ENCODE measurements at places on chromosomes 16 and 17.

- DNase-seq: peak; percentile 81
Measured at GRCh38 chr17:21353326-21354010, 22.7 kb upstream of the KCNJ12 start.

GRCh38 chr16:83271970-83272575 lies 535.7 kb upstream of the HSBP1 start:
- peak; percentile 29 for DNase-seq

DNA sequence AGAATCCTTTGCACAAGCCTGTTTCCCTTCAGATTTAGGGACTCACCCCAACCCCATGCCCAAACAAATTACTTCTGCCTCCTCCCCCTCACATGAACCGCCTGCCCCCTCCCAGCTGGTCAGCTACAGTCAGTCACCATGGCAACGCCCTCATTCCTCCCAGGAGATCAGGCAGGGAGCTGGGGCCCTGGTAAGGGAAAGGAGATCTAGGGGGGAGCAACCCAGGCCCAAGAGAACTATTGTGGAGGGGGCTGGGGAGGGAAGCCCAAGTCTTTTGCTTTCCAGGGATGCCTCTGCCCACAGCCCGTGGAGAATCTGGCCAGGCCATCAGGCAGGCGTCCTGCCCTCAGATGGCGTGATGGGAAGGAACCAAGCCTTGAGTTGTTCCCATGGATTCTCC lies 2.8 kb downstream of the FAM171A2 start:
- peak; percentile 94 for DNase-seq

GRCh38 chr17:9886141-9886930 lies 18.7 kb downstream of the RCVRN start:
- no peak for DNase-seq

GRCh38 chr17:4559139-4559791 lies 1.1 kb downstream of the GGT6 start:
- peak; percentile 74 for DNase-seq

- peak; percentile 94 for DNase-seq
Measured at GRCh38 chr17:7479213-7480088, at the start of gene ZBTB4. ZBTB4 (minus strand) TSS chr17:7479631; CDS start chr17:7466801, 12,830 bp downstream.

DNA sequence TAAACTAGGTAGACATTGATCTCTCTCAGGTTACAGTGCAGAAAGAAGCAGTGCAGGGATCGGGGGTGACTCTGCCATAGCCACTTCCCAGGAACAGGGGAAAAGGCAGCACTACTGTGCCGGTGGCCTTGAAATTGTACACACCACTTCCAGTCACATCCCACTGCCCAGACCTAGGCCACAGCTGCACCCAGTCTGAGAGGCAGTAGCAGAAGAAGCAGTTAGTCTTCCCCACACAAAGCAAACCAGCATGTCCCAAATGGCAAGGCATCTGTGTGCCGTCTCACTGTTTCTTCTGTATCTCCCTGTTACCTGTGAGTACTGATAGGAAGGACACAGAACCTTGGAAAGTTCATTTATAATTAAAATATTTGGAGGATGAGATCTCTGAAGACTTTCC lies 47.0 kb downstream of the TMC6 start:
- no peak for DNase-seq

DNA sequence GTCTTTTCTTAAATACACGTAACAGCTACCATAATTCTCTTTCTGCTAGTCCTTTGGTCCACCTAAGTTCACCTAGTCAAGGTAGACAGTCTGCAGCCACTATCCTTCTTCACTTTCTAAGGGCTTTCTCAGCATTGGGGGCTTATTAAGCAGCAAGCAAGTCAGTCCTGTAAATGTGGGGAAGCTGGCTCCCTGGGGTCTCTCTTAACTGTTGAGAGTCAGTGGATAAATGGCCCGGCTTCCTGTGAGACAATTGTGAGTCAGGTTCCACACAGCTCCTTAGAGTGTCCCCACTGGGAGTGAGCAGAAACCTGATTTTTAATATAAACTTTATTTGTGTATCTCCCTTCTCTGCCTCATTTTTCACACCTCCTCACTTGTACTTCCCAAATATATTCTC lies 132.1 kb downstream of the CDH13 start:
- no peak for DNase-seq

DNA sequence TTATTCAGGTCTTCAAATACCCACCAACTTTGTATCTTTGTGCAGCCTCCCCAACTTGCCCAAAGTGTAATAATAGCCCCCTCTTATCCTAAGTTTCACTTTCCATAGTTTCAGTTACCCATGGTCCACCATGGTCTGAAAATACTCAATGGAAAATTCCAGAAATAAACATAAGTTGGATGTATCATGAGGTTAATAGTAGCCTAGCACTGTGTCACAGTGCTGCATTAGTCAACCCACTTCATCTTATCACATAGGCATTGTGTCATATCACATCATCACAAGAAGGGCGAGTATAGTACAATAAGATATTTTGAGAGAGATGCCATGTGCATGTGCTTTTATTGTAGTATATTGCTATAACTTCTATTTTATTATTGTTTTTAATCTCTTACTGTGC lies 21.9 kb downstream of the OMG start:
- DNase-seq: no peak

GRCh38 chr16:27195076-27195741 lies 8.1 kb upstream of the KDM8 start:
- DNase-seq: no peak

DNA sequence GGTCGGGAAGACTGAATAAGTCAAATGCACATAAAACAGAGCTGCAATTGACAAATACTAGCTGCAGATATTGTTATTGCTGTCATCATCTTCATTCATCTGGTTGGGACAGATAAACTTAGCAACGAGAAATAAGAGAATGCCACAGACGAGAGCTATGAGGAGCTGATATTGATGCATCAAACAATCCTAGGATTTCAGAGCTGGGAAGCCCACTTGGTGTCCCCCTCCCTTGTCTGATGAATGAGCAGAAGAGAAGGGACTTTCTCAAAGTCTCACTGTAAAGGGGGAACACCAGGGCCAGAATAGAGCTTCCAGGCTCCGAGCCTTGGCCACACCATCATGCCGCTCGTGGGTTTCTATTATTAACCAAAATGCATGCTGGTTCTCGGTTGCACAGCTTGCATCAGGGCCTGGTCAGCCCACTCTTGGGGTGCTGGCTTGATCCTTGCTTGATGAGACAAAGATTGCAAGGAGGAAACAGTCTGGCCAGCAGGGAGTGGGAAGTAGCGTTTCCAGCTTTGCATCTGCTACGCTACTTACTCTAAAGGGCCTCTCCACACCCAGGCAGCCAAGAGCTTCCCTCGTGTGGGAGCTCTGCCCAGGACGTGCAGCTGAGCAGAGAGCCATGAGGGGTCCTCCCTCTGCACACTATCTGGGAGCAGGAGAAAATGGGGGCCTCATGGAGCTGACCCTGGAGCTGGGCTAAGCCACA lies 28.4 kb upstream of the EMP2 start:
- DNase-seq: peak; percentile 75

DNA sequence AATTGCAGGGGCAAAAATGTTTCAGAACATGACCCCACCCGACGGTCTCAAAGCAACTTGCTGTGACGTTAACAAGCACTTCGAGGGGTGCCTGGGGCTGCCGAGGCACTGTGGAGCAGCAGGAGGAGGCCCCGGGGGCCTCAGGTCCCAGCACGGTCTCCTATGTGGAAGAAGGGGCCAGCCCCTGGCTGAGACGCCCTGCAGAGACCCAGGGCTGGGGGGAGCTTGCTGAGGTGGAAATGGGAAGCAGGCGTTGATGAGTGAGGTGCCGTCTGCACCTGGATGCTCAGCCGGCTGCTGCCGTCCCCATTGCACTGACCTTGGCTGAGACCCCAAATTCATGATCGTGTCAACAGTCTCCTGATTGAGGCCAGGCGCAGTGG lies 46.5 kb downstream of the NT5M start:
- DNase-seq: peak; percentile 44

DNA sequence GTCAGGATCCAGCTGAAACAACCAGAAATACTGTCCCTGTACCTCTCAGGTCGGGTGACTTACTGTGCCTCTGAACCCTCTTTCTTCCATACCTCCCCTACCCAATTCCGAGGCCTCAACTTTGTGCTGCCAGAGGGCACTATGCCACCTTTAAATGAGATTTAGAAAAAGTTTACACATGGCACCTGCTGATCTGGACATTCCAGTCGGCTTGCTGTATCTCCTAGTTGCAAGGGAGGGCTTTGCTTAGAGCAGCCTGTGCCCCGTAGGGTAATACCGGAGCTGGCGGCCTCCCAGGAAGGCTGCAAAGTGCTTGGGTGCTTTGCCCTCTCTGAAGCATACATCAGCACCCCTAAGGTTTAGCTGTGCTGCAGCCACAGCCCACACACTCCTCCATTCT lies 306.0 kb upstream of the RBFOX1 start:
- no peak for DNase-seq

Data from osteoblast (primary cell).